ENCODE measurements at places on chromosomes 2 and 18.

DNA sequence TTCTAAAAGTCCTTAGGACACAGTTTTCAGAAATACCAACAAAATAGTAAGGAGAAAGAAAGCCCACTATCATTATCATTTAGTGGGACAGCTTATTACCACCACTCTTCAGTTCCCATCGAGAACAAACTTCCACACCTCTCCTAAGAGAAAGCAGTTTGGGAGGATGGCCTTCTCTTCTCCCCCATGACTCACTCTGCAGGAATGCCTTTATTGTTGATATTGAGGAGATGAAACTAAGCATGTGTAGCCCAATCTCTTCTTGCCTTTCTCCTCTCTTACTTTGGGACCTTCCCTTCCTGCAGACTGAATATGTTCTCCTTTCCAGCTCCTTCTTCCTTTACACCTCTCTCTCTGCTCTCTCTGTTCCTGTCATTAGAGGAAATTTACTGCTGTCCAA lies 30.0 kb upstream of the ERMN start:
- DNase-seq: peak; percentile 5

DNA sequence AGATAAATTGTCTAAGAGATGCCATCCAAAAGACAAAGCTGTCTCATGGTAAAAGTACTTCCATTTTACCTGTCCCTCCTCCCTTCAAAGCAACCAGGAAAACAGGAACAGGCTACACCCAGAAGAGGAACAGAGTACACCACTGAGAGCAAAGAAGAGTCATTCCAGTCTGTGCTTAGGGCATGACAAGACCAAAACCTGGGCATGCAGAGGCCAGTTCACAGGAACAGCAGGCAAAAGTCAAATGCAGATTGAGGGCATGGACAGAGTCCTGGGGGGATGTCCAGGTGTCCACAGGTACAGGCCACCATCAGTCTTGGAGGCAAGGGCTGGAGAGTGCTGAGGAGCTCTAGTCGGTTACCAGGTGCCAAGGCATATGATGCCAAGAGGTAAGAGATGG lies 23.7 kb downstream of the PLEK start:
- no peak for DNase-seq

- DNase-seq: peak; percentile 69
Measured at GRCh38 chr2:160292225-160292624, 92.2 kb upstream of the ITGB6 start.

DNA sequence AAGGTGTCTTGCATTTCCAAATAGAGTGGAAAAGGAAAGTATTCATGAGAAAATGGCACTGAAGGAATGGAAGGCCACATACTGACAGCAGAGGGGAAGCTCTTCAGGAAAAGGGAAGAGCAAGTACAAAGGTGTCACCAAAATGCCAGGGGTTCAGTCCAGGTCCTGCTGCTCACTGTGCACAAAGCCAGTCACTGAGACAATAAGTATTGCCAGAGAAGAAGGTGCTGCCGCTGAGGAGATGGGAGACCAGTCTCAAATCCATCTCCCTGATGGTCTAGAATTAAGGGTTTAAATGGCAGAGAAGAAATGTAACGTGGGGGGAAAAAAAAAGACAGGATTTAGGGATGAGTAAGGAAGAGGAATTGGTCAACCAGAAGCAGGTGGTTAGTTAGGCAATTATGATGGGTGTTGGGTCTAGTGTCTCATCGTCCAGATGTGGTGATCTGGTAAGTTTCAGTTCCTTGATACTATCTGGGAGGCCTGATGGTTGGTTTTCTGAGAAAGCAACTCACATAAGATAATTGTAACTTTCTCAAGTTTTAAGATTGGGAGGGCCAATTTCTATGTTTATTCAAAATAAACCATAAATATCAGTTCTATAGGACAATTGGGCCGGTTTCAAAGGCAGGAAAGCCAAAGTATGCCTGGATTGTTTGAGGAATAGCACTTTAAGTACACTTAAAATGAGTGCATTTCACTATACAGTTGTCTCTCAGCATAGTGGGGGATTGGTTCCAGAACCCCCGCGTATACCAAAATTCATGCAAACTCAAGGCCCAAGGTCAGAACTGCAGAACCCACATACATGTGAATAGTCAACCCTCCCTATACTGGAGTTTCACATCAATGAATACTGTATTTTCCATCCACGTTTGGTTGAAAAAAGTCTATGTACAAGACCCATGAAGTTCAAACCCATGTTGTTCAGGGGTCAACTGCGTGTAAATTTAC lies 109.1 kb upstream of the DNAJC10 start:
- no peak for DNase-seq

- no peak for DNase-seq
Measured at GRCh38 chr18:1017227-1018058, 112.8 kb downstream of the ADCYAP1 start.

DNA sequence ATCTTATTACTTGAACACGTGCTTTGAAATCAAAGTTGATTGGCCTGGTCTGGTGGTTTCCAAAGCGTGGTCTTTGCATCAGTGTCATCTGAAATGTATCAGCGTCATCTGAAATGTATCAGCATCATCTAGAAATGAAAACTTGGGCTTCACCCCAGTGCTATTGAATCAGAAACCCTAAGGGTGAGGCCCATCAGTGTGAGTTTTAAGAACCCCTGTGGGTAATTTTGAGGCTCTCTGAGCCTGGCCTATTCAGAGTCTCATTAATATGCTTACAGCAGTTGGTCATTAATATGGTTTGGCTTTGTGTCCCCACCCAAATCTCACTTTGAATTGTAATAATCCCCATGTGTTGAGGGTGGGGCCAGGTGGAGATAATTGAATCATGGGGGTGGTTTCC lies 85.2 kb downstream of the NYAP2 start:
- no peak for DNase-seq

DNA sequence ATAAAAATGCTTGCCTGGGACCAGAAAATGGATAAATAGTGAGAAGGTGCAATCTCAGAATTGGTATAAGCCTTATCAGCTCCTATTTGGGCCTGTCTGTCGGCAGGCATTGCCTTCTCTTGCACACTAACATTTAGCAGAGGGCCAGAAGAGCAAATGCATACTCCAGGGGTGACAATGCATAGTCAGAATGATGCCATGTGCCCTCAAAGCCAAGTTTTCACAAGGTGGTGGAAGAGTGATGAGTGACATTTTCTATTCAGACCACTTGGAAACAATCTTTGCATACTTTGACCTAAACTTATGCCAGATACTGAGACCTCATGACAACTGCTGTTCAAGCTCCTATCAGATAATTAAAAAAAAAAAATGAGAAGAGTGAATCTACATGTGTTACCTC lies 276.3 kb downstream of the SETBP1 start:
- no peak for DNase-seq

DNA sequence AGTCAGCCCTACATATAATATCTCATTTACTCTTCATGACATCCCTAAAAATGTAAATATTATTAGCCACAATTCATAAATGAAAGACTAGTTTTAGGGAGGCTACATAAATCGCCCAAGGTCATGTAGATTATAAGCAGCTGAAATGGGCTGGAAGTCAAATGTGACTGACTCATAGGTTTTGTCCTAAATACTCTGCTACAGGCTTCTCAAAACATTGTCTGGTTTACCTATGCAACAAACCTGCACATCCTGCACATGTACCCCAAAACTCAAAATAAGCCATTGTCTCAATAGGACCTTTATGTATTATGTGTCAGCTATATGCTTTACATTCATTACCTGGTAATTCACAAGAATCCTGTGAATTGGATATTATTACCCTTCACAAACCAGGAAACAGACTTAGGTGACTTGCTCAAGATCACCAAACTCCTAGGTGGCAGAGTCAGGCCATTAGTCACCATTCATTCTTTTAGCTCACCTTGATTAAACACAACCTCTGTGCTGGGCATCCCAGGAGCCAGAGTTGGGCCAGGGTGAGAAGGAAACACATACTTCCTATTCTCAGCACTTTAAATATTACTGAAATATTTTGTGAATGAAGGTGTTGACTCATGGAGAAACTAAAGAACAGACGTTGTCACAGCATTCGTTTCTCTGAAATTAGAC lies 69.4 kb upstream of the CPO start:
- DNase-seq: no peak

- peak; percentile 70 for DNase-seq
Measured at GRCh38 chr18:70489986-70490933, 201.4 kb downstream of the SOCS6 start.

GRCh38 chr18:7902399-7902839 lies 335.3 kb downstream of the PTPRM start:
- DNase-seq: peak; percentile 38

DNA sequence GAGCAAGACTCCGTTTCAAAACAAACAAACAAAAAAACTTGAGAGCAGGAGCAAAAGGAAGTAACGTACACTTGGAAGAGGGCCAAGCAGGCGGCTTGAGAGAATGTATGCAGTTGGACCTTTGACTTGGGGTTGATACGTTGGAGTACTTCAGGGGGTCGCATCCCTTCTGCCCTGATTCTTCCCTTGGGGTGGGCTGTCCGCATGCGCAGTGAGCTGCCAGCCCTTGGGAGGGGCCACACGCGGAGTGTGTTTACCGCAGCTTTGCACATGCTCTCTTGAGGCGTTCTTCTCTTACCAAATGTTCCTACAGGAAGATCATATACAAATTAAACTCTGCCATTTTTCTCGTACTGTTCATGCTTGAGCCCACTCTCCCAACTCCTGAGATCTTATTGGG lies 38.1 kb upstream of the SOCS6 start:
- no peak for DNase-seq

GRCh38 chr2:101307950-101308431 lies 510 bp downstream of the RNF149 start:
- DNase-seq: peak; percentile 29

GRCh38 chr2:101473911-101474701 lies 806 bp downstream of the RFX8 start:
- peak; percentile 63 for DNase-seq

- DNase-seq: no peak
Measured at GRCh38 chr2:195414537-195415100, 242.4 kb upstream of the SLC39A10 start.

DNA sequence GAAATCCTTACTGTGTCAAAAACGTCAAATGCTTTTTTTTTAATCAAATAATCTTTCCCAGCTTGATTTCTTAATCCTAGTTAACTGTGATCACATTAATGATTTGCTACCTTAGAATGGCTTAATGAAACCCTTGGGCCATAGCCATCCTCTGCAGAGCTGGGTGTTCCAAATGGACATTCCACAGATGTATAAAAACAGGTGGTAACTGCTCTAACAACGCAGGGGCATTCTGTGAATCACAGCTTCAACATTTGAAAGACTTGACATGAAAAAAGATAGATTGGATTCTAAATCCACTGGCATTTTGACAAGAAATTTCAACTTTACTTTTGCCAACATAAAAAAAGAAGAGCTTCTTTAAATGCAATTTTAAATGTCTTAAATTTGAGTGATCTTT lies 69.8 kb upstream of the RASGRP3 start:
- DNase-seq: no peak

DNA sequence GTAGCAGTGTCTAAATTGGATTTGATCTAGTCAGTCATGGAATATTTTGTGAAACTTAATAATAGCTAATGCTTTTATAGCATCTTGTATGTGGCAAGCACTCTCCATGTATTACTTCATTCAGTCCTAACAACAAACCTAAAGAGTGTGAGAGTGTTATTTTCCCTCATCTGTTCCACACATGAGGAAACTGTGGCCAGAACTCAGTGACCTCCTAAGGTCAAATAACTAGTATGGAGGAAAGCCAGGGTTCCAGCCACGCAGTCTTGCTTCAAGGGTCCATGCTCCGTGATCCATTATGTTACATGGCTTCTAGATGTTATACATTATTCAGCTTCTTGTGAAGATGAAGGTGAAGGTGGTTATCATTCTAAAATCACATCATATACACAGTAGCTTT lies 45.5 kb downstream of the TWSG1 start:
- DNase-seq: no peak

DNA sequence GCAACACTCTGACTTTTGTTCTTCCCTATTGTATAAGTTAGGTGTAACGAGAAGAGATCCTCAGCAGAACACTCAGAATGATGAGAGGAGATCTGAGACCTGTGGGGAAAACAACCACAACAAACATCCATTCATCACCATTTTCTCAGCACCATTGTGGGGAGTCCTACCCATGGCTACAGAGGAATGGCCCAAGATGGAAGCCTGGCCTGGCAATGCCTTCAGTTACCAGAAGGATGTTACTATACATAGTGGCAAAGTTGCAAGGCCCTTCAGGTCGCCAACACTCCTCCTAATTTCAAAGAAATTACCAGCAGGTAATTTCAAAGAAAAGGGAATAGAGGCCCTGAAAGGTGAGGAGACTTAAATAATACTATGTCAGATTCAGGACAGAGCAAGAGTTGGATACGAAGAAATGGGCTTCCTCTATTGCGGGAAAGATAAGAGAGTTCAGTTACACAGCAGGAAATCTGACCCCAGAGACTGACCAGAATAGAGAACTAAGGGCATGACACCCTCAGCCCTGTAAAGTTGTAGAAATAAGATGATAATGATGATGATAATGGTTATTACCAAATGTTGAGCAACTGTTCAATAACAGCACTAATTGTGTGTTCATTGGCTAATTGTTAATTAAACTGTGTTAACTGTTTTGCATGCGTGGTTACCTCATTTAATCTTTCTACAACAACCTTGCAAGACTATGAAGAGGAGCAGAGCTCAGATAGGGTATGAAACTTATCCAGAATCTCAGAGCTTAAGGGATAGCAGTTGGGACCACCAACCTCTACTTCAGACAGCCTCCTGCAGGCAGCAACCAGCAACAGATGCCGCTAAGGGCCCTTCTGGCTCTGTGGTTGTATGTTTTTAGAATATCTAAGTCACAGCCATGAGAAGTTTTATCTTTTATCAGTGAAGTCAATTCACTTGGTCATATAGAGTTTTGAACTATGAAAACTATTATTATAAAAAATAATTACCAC lies 37.5 kb downstream of the DHRS9 start:
- DNase-seq: no peak

DNA sequence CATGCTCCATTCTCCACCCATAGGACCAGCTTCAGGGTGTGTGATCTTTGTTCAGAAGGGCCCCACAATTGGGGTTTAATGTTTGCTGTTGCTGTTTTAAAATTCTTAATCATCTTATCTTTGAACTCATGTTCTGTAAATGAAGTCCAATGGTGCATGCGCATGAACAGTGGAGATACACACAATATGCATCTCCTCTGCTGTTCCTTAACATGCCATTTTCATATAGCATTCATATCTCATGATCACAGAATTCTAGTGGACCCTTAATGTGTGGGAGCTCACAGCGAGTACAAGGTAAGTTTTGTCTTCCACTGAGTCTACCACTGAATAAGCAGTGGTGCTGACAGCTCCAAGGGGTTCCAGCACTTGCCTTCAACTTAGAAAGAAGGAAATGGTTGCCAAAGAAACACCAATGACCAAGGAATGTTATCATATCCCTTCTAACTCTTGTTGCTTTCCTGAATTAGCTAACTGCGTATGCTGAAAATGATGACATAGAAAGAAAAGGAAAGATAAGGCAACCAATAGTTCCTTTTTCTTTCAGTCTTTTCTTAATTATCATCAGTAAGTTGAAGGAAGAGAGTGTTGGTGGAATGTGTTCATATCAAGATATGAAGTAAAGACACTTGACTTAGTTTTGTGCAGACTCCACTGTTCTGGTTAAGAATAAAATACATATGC lies 258.9 kb upstream of the FBXO11 start:
- DNase-seq: peak; percentile 46
